NCI-H774 (cell line): ENCODE measurements at places on chromosomes 1 and 21.

- DNase-seq, result no peak
Measured at GRCh38 chr21:42112857-42113256, 41.7 kb downstream of the UMODL1 start.

- DNase-seq, result no peak
Measured at GRCh38 chr1:30721341-30721793, 2.0 kb downstream of the MATN1 start.

DNA sequence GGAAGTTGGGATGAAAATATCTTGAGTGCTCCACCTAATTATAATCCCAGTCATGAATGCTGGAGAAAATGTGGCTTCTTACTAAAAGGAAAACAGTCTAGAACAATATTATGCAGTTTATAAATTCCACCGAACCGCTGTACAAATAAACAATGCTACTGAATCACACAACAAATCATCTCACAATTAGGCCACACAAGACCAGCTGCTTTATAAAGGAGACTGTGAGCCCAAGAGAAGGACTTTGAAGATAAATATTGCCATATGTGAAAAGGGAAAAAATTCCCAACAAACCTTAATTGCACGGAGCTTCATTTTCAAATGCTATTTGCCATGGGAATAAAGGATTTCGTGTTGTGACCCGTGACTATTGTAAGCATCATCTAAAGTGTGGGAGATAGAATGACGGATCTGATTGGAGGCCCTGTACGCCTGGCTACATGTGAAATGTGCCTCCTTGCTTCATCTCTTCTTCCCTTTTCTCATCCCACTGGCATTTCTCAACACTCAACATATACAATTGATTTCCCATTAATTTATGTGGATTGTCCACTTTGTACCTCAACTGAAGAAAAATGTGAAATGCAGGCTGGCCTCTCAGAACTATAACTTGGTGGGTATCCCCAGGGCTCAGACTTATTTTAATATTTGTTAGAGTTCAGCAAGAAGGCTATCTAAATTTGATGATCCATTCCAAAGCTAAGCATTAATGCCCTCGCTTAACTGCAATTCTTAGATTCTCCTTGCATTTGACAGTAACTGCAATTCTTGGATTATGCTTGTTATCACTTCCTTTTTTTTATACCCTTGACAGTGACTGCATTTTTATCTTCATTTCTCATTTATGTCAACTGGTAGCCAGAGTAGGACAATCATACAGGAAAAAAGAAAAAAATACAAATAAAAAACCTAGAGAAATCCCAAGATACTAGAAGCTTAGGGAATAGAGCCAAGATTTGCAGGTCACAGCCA lies 122.3 kb downstream of the TGFB2 start:
- DNase-seq, result no peak

GRCh38 chr1:28885472-28885877 lies 28.9 kb upstream of the EPB41 start:
- no peak for DNase-seq

- no peak for DNase-seq
Measured at GRCh38 chr1:48302652-48303051, 80.1 kb downstream of the SLC5A9 start.

DNA sequence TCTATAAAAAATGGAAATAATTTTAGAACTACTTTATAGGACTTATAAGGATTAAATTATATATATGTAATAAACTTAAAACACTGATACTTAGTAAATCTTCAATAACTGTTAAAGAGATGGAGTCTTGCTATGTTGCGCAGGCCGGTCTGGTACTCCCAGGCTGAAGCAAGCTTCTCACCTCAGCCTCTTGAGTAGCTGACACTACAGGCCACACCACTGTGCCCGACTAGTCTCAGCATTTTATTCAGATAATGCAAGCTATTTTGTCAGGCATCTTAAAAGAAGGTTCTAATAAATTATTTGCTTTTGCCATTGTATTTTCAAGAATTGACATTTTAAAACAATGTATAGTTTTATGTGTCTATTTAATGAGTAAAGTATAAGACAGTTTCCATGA lies 20.8 kb downstream of the CNST start:
- no peak for DNase-seq

DNA sequence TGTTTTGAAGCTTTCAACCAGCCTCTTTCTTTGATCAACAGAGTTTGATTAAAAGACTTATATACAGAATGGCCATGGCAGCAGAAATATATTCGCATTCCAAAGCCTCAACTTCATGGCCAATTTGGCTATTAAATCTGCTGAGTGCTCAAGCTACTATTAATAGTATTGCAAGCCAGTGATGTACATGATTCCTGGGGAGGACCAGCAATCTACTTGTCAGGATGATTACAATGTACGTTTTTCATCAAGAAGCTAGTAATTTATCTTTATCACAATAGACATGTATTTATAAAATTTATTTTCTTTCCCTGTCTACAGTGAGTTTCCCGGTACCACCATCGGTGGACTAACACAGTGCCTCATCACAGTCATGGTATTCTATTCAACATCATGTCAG lies 515.5 kb downstream of the AMY1C start:
- no peak for DNase-seq

GRCh38 chr1:93155335-93155734 lies 24.9 kb downstream of the TMED5 start:
- DNase-seq, result no peak

- no peak for DNase-seq
Measured at GRCh38 chr1:74474585-74474984, 37.8 kb downstream of the LRRC53 start.

DNA sequence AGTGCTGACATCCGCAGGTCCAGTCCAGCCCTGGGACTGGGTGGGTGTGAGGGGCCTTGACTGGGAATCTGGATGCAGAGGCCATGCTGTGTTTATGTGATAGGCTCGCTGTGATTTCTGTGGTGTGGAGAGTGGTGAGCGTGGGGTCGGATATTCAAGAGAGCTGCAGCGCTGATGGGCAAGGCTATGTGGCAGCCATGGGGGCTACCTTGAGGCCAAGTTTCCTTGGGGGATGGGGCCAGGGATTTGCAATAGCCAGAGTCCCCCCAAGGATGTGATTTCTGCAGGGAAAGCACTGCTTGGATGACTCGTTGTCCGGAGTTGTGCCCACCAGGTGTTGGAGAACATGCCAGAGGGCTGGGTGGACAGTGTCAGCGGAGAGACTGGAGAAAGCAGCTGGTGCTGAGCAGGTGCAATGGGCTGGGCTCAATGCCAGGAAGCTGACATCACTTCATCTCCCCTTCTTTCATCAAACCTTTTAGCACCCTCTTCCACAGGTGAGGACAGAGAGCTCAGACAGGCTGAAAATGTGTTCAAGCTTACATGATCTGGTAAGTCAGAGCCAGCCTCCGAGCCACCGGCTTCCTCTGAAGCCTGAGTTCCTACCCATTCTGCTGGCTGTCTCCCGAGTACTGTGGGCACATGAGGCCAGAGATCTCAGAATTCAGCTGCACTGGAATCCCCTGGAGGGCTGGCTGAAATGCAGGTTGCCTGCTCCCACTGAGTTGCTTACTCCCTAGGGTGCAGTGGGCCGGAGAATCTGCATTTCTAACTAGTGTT lies 132.9 kb downstream of the RHOU start:
- peak; percentile 91 for DNase-seq

GRCh38 chr1:18676332-18676781 lies 45.7 kb downstream of the PAX7 start:
- no peak for DNase-seq

DNA sequence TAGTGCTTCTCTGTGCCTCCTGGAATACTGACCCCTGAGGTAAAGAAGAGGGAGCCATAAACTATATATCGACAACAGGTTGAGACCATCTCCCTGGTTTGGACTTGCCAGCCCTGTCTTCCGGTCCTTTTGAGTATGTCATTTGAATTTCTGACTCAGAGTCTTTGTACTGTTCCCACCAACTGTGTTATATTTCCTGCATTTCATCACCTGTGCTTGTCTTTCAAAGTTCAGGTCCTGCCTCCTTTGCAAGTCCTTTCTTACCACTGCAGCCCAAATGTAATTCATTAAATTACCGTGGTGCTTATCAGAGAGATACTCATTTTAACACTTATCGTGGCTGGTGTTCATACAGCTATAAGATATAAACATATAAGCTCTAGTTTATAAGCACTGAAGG lies 10.7 kb downstream of the AK5 start:
- no peak for DNase-seq

- no peak for DNase-seq
Measured at GRCh38 chr1:1118876-1119220, 3.0 kb upstream of the C1orf159 start.

DNA sequence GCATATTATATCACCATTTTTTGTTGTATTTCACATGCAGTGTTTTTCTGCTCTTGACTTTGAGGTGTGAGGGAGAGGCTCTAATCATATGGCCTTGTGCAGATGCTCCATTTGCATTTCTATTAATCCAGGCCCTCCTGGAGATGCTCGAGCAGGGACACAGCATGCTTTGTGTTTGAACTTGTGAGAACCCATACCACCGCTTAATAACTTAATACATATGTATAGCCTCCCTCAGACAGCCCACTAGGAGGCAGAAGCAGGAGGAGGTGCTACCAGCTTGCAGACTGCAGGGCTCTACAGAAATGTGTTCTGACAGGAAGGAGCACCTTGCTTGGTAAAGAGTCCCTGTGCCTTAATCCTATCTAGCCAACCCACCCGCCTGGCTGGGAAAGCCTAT lies 155.2 kb downstream of the BARHL2 start:
- DNase-seq, result no peak

- DNase-seq, result no peak
Measured at GRCh38 chr1:16721871-16722641, 18.3 kb upstream of the RNU1-4 start.

DNA sequence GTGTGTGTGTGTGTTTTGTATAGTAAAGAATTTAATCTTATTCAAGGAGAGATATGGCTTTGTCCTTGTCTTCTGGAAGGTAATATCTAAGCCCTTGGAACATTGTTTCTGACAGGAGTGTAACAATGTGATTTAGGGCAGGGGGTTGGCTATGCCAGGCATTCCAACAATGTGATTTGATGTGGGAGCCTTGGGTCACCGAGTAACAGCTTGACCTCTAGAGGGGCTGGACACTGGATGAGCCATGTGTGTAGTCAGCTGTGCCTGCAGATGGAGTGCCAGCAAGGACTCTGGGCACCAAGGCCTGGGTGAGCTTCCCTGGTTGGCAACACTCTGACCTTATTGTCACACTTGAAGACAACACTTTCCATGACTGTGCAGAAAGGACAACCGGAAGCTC lies 336.1 kb upstream of the ZP4 start:
- no peak for DNase-seq

- peak; percentile 68 for DNase-seq
Measured at GRCh38 chr1:5551274-5551975, 440.8 kb downstream of the NPHP4 start.

- no peak for DNase-seq
Measured at GRCh38 chr1:71533950-71534349, 453.1 kb upstream of the ZRANB2 start.

DNA sequence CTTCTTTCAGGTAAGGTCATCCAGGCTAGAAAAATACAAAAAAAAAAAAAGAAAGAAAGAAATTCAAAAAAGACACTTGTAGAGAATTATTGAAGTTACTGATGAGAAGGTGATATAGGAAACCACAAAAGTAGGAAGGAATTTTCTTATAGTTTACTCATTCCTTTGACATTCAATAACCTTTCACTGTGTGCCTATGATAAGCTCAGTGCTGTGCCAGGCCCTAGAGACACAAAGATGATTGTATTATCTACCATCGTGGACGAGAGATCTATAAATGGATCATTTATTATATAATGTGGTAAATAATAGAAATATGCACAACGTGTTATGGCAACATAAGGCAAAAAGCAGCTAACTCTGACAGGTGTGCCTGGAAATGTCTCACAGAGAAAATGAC lies 109.6 kb upstream of the NGF start:
- no peak for DNase-seq

GRCh38 chr1:85365851-85366250 lies 89.4 kb upstream of the BCL10 start:
- no peak for DNase-seq

GRCh38 chr1:26874896-26875295 lies 11.9 kb downstream of the SFN start:
- no peak for DNase-seq

- no peak for DNase-seq
Measured at GRCh38 chr1:20281801-20282200, 8.9 kb upstream of the VWA5B1 start.

DNA sequence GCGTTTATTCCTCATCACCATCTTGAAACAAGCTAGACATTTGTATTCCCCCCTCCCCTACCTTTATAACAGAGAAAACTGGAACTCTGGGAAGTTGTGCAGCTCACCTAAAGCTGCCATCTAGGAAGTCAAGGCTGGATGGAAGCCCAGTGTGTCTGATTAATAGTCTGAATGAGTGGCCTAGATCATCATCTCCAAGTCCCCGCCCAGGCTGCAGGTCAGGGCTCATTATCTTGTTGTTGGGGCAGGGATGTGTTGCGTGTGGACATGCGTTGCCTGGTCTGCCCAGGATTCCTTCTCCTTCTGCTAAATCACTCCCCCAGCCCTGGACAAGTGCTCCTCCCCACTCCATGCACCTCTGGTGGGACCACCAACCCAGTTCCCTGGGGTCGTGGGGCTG lies 14.7 kb upstream of the KAZN start:
- DNase-seq, result no peak

- DNase-seq, result no peak
Measured at GRCh38 chr21:45228171-45228641, 59.5 kb downstream of the POFUT2 start.

GRCh38 chr1:110285316-110285715 lies 53.9 kb upstream of the RBM15 start:
- no peak for DNase-seq

DNA sequence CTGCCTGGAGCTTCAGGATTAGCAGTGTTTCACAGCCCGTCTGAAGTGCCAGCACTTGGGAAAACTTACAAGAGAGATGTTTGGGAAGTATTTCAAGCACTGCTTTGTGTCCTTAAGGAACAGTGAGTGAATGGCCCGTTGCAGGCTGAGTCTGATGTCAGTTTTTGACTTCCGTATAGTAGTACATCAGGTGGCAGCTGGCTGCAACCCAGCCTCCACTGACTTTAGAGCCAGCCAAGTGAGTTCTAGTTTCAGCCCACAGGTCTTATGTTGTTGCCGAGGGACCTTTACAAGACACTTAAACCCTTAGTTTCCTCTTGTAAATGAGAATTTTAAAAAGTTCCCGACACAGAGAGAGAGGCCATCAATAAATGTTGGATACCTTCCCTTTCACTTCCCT lies 35.0 kb downstream of the UCK2 start:
- no peak for DNase-seq

DNA sequence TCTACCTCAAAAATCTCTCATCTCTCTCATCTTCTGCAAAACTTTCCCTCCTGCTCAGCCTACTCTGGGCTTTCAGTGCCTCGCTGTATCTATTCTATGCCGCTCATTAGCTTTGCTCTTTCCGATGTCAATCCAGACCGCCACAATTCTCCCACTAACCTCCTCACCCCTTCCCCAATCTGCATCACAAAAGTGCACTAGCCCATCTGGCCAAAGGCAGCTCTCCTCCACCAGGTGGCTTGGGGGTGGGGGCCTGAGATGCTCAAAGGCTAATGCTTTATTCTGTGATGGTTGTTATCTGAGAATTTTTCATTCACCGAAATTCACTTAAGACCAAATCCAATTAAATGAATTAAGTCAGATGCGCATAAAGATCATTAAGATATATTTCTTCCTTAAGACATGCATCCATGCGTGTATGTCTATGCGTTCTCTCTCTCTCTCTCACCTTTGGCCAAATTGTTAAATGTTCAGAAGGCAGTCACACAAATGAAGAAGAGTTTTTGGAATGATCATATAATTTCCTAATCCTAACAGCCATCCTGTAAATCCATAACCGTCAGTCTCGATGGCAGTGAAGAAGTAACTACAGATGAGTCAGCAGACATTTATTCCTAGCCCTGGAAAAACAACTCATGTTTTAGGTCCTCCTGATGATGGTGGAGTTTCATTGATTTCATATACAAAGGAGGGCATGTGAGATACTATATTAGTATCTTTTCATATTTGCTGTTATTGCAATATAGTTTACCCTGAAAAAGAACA lies 111.3 kb downstream of the C1orf21 start:
- DNase-seq, result no peak
